Stimulated activated CD4-positive, alpha-beta T cell treated with anti-CD3 and anti-CD28 coated beads, Interleukin-15, amount 100 ng/mL, for 48 hours (primary cell): ENCODE measurements at places on chromosomes 13 and 19.
A peak's percentile ranks its signal among the peaks of the same experiment; 100 is the strongest.

DNA sequence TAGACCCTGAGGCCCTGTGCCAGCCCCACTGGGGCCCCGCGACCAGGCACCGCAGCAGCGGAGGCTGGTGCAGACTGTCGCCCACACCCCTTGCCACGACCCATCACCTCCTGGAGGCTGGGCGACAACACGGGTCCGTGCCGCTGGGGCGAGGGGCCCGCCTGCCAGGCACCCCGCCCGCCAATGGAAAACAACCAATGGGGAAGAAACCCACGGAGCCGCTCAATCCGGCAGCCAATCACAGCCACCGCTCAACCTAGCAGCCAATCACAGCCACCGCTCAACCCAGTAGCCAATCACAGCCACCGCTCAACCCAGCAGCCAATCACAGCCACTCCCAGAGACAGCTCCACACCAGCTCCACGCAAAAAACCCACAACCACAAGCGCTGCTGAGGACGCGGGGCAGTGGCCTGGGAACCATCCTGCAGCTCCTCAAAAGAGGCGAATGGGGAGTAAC, 29.7 kb downstream of the GPX4 start:
- DNase-seq = peak; percentile 79

- no peak for DNase-seq
Measured at GRCh38 chr13:85879014-85879413, 79.8 kb upstream of the SLITRK6 start.

GRCh38 chr13:80121038-80121437, 219.9 kb downstream of the SPRY2 start:
- no peak for DNase-seq

DNA sequence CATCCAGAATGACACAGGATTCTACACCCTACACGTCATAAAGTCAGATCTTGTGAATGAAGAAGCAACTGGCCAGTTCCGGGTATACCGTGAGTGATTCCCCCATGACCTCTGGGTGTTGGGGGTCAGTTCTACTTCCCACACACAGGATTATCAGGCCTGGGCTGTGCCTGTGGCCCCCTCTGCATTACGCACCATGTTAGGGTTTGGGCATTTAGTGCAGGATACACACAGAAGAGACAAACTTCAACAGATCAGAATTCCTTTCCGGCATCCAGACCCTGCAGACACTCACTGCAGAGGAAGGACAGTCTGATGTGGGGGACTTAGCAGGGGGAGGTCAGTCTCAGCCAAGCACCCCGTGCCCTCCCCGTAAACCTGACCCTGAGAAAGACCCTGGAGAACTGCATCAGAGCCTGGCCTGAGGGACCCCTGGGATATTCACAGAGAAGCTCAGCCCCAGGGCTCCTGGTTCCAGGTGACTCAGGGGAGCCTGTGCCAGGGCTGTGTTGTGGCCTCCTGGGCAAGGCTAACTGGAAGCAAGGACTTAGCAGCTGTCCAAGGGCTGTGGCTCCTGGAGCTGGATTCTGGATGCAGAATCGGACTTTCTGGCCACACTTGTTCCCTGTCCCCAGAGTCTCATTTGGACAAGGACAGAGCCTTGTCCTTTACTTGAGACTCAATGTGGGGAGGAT, 1.7 kb downstream of the CEACAM5 start:
- no peak for DNase-seq

DNA sequence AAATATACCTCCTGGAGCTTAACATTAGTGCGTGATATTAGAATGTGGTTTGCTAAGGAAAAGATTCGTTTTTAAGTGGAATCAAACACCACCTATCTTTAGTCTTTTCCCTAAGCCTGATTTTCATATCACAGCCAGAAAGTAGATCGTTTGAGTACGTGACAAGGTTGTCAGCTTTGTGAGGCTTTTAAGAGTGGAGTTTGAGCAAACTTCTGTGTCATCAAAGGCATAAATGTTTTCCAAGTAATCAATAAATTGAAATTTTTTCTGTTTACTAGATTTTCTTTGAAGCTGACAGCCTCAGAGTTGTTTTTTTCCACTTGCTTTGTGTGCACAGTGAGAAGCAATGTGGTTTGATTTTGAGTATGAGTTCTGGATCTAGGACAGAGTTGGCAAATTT, 6.5 kb upstream of the ZNF331 start:
- DNase-seq = no peak

DNA sequence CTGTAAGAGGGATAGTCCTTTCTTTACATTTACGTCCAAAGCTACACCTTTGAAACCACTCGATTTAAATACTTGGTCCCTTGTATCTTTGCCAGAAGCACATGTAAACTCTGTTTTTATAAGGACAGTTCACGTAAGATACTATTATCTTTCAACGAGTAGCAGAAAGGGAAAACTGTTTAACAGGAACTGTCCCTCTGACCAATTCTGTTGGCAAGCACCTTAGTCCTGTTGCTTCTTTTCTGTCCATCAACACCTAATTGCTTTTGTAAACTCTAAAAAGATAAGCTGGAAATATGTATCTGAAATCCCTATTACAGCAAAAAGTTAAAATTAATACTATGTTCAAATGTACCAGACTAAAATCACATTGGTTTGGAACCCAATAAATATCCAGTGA, 37.4 kb downstream of the PCDH9 start:
- no peak for DNase-seq

GRCh38 chr19:47660435-47660832, 51.5 kb downstream of the BICRA start:
- DNase-seq = no peak

GRCh38 chr19:10921910-10922637, 6.4 kb downstream of the YIPF2 start:
- DNase-seq = no peak

DNA sequence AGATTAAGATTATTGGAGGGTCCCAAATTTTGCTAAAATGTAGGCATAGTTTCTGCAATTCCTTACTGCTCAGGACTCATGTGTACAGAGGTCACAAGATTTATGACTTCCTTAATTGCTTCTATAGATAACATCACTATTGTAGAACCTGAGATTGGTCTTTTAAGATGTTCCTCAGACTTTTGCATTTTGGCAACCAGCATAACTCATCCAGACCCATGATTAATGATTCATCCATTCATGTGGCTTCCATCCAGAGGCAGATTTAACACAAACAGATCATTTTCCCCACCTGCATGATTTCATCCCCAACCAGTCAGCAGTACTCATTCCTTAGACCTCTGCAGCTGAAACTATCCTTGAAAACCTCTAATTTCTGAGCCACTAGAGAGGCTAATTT, 34.5 kb upstream of the CEACAM8 start:
- DNase-seq = no peak

DNA sequence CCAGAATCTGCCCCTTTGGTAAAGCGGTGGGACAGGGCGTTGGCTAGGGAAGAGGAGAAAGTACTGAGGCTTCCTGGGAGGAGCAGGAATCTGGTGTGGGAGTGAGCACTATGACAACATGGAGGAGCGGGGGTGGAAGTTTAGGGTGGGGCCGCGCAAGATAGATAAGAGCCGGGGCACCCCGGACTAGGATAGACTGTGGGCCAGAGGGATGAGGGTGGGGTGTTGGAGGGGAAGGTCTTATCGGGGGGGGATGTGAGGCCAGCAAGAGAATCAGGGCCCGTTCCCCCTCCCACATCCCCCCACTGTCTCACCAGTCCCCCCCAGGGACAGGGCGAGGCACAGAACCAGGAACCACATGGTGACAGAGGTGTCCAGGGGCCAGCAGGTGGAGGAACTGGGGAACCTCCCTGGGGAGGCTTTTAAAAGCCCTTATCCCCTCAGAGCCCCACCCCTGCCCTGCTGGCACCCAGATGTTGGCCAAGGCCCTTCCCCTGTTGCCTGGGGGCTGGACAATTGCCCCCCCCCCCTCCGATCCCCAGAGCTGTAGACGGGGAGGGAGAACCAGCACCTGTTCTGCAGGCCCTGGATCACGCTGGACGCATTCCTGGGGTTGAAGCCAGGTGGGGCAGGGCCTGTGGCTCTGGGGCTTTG, at the start of gene KLK1:
Gene KLK1, minus strand, starts transcription at position 399 of the 654 bp plus-strand sequence. Its CDS starts 39 bp downstream, at position 360.
- no peak for DNase-seq

DNA sequence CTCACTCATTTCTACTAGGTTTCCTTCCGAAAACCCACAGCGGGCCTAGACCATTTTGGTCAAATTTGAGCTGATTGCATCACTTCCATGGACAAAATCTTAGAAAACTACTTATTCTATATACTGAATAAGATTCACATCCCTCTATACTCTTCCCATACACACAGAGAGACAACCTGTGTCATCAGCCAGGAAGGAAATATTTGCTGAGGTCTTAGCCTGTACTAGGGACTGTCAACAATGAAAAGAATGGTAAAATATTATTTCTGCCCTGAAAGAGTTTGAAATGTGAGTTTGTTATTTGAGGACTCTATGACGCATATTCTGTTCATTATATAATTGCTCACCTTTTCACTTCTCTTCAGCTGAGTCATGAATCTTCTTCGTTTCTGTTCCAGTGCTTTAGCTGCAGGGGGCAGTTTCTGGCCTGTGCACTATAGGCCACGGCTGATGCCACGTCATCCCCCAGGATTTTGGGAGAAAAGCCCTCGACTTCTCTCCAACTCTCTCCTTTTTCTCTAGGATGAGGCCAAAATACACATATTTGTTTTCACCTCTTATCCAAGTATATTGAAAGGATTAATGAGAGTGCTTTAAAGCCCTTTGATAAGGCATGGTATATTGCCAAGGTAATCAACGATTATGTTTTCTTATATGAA, 47.7 kb downstream of the GSX1 start:
- no peak for DNase-seq

DNA sequence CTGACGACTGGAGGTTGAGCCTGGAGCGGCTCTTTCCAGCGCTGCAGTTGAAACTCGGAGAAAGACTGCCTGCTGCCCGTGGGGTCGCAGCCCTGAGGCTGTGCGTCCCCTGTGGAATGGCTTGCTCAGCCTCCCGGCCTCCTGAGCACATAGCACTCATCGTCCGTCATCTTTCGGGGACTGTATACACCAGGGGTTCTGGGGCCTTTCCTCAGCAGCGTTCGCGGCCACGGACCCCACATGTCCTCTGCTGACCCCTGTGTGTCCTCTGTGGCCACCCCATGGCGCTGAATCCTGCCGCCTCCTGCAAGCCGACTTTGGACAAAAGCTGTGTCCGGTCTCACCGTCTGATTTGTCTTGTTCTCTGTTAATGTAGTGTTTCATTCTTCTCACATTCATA, 20.4 kb downstream of the CUL4A start:
- no peak for DNase-seq

- no peak for DNase-seq
Measured at GRCh38 chr19:48455171-48455907, at the start of gene KCNJ14. Gene KCNJ14 (plus strand): TSS chr19:48455574. CDS start chr19:48461725, 6,151 bp downstream.

- DNase-seq = no peak
Measured at GRCh38 chr19:34316741-34317301, 48.2 kb upstream of the GPI start.

DNA sequence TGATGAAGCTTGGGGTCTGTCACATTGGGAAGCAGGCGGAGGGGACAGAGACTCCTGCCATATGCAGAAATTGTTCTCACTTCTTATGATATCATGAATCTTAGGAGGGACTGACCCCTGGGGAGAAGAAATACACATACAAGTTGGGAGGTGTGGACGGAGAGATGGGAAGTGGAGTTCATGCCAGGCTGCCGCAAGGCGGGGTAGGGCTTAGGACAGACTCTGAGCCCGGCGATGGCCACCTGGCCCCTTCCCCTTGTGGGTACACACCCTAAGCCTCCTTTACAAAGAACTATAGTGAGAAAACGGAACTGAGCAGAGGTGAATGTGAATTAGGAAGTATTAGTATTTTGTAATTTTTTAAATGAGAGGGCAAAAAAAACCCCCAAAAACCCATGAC, 177.0 kb upstream of the IRS2 start:
- DNase-seq = no peak

GRCh38 chr13:75508002-75508548, 26.1 kb upstream of the TBC1D4 start:
- no peak for DNase-seq
